Stimulated activated CD4-positive, alpha-beta T cell treated with anti-CD3 and anti-CD28 coated beads, Interleukin-12 subunit alpha, Interleukin-12 subunit beta, amount 100 ng/mL, for 4 hours (primary cell): ENCODE measurements at places on chromosomes 7 and 10.

- no peak for DNase-seq
Measured at GRCh38 chr7:45456747-45457524, 117.2 kb upstream of the ADCY1 start.

GRCh38 chr10:103653581-103654037 is 160.1 kb downstream of the NEURL1 start:
- DNase-seq, result no peak

DNA sequence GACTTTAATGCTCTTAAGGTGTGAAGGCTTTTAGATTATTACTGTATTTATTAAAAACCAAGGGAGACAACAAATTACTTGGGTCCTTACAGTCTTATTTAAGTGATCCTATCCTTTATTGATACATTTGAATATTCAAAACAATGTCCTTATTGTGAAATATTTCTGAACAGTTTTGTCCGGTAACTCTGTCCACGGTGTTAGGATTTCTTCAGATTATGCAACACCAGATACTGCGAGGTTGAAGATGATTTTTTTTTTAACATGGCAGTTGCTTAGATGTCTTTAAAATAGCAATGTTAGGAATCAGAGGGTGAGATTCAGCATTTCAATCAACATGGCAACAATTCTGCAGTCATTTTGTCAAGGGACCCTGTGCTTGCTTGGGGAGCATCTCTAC is 176.5 kb downstream of the CSTF2T start:
- DNase-seq, result no peak

DNA sequence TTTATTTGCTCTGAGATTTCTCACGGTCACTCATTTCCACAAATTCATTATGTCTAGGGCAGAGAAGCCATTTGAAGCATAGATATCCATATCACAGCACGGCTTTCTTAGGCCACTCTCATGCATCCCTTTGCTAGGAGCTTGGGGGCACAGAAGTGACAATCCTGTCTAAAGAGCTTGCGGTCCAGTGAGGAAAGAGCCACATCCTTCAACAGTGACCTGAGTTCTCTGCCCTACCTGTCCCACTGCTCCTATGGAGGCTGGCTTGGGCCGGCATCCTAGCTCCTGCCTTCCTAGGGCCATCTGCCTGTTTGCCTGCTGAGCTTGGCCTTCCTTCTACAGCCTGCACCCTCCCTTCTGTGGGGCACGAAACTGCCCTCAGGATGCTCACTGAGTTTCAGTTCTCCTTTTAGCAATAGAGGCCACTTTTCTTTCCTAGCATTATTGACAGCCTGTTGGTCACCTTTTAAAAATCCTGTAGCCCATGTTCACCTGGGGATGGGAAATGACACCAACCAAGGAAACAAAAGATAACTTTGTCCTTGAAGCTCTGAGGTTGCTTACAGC is 212.1 kb upstream of the GRB10 start:
- no peak for DNase-seq

- no peak for DNase-seq
Measured at GRCh38 chr7:7761340-7761973, 43.0 kb upstream of the RPA3 start.

DNA sequence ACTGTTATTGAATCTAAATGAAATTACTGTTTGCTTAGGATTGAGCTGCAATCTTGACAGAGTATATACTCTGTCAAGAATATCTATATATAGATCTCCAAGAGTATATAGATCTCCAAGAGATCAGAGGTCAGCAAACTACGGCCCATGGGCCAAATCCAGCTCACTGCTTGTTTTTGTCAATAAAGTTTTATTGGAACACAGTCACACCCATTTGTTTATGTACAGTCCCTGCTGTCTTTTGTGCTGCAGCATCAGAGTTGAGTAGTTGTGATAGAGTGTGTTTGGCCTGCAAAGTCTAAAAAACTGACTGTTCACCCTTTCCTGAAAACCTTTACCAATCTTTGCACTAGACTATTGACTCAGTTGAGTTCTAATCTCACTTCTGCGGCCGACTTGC is 66.3 kb upstream of the NPVF start:
- no peak for DNase-seq
